ENCODE measurements at places on chromosomes 5 and 9. TPM values are rescaled to one million over a fixed set of nuclear protein-coding genes. Genes with fewer than 3 reads are reported as not detected.

The ANKRD34B gene
- total RNA-seq = not detected

The MAP1B gene
- 145 TPM for total RNA-seq

The HMMR gene
- total RNA-seq = 0.23 TPM

The KIF4B gene
- not detected for total RNA-seq

The ZNF474 gene
- 0.23 TPM for total RNA-seq

The PRR16 gene
- total RNA-seq = 3.7 TPM

The GLDC gene
- 4.2 TPM for total RNA-seq

The RMRP gene
- total RNA-seq = 21,628 TPM

The RNF208 gene
- total RNA-seq = not detected

The HNRNPA0 gene
- 10.3 TPM for total RNA-seq

The ADRB2 gene
- 1.1 TPM for total RNA-seq

The SLC6A18 gene
- not detected for total RNA-seq

The PCDHAC2 gene
- total RNA-seq = 0.15 TPM

The SPINK6 gene
- total RNA-seq = not detected

The PTGR1 gene
- 37.2 TPM for total RNA-seq

All from smooth muscle cell of the coronary artery (primary cell).